ENCODE measurements at places on chromosomes 4 and X.

- no peak for DNase-seq
Observed at GRCh38 chrX:111445485-111445884, 33.5 kb upstream of the DCX start.

DNA sequence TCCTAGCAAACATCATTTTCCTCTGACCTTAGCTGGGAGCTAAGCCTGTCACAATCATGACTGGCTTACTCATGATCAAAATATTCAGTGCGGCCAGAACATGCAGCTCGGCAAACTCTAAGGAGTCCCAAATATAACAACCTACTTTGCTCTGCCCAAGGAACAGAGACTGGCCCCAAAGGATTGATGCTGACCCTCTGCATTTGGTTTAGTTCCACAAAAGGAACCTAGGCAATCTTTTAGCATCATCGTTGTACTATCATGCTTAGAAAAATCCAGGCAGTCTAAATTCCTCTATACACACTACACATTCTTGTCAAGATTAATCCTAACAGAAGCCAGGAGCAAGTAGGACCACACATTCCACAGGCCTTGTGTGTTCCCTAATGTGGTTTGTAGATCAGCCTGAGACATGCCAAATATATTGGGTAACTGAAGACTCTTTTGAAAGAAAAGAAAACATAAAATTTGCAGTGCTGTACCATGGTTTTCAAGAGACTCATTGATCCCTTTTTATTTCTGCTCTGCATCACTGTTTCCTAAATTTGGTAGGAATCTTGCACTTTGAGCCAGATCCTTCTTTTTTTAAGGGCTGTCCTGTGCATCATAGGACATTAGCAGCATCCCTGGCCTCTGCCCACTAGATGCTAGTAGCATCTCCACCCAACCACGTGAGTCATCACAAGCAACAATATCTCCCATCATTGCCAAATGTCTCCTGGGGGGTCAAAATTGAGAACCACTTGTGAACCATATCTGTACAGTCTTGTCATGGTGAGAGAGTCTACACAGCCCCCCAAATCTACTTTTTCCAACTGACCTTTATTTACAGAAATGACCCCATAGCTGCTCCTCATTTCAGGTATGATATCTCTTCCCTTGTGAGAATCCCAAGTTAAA, 17.6 kb upstream of the CC2D2A start:
- DNase-seq = no peak

- no peak for DNase-seq
Observed at GRCh38 chr4:10608501-10609219, 75.9 kb downstream of the CLNK start.

GRCh38 chrX:39883666-39884065, 214.1 kb downstream of the BCOR start:
- DNase-seq = no peak

DNA sequence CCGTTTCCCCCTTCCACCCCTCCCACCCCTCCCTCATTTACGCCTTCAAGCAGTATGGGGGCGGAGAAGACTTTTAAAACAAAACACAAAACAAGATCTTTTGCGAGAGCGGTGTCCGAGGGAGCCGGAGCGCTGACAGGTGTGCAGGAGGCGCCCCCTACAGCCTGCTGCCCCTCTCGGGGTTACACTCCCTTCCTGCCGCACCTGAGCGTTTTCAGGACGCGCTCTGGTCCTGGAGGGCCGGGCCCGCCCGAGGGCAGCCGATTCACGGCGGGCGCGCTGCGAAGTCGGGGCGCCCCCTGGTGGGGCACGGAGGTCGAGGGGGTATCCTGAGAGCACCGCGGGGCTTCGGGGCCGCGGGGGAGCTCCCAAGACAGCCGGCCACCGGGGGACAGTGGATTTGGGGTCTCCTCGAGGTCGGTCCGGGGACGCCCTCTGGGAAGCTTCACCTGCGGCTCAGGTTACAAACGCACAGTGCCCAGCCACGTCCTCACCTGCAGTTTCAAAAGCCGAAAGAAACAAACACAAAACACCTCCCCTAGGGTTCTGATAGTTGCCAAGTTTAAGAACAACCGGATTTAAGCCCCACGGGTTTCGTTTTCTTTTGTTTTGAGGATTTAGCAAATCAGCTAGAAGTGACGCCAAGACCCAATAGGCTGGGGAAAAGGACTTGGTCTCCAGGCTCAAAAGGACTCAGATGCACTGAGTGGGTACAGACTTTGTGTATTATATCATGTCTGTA, 8.0 kb upstream of the NEUROG2 start:
- DNase-seq = peak; percentile 61

GRCh38 chr4:143399113-143399949, 62.7 kb downstream of the GAB1 start:
- no peak for DNase-seq

- DNase-seq = no peak
Observed at GRCh38 chr4:153787061-153787560, 1.8 kb downstream of the SFRP2 start.

DNA sequence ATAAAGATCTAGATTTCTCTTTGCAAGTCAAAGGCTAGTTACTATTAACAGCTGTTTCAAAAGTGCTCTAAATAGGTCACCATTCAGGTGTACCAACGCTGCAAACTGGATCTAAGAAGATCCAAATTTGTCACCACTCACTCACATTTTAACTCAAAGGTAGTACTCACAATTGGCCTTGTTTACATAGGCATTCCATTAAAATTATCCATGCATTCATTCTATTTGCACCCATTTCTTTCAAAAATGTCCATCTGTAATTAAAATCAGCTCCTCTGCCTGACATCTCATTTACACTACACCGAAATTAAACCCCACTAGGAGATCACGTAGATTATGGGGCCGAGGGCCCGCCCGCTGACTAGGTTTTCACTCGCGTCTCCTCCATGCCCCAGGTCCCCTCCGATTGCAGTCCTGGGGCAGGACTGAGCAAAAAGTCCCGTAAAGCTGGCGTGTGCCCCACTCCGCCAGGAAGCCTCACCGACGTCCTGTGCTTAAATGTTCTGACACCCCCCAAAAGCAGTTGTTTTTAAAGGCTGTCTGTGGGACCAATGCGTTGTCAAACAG, 1.3 kb upstream of the ING2 start:
- no peak for DNase-seq

DNA sequence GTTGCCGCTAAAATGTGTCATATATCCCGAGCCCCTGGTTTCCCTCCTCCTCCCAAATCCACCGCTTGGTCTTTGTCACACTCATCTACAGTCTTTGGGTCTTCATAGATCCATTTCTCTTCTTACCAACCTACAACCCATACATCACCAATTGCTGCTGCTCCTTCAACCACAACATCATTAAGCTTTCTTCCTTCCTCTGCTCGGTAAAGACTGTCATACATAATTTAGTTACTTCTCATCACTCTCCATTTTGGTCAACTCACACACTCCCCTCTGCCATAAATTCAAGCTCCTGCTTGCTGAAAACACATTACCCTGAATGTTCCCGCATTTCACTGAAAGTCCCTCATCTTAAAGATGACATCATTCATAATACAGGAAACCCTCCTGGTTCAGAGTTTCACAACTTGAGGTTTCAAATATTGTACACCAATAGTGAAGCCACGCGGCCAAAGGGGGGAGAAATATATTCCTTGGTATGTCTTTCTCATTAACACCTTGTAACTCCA, 1.7 kb upstream of the DCTD start:
- DNase-seq = no peak

DNA sequence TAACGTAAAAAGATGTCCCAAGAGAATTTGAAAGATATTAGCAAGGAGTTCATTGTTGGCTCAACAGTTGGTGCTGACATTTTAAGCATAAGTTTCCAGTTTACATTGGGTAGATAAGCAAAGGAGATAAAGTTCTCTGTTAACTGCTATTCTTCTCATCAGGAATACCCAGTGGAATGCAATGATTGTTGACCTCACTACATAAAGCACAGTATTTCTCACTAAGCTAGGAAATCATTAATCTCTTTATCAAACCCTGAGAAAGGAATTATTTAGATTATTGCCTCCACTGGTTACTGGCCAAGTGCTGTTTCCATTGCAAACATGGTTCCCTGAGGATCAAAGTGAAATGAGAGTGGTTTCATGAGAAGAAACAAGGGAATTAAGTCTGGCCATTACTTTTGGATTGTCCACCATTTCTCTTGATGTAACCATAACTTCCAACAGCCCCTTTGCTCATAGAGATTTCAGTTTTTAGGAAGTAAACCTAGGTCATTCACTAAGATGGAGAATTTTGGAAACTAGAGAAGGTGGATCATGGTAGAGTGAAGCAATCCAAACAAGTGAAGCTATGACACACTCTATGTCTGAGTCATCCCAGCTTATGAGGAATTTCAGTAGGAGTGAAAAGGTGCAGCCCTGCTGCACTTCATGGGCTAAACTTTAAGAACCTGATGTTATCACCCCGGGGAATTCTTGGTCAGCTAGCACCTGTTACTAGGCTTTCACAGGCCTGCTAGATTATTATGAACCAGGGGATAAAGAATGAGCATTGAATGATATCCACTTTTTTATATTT, 163.4 kb downstream of the AREG start:
- DNase-seq = no peak

DNA sequence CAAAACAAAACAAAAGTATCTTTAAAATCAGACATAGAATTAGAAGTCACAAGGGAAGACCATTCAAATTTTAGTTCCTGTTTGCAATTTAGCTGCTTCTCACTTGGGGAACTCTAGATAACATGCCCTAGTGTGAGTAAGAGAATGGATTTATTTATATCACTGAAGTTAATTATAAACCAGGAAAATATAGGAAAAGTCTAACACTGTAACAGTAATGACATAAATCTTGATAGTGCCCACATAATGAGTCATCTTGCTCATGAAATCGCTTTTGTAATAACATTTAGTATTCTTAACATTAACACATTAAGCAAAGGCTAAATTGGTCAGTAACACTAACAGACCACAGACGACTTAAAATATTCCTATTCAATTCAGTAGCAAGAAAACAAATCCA, 710.7 kb downstream of the STPG2 start:
- no peak for DNase-seq

GRCh38 chrX:17242470-17242869, 132.5 kb upstream of the NHS start:
- no peak for DNase-seq

GRCh38 chrX:13652287-13652793, 601 bp upstream of the TCEANC start:
- no peak for DNase-seq

GRCh38 chr4:1047106-1047975, 35.9 kb downstream of the FGFRL1 start:
- DNase-seq = no peak

DNA sequence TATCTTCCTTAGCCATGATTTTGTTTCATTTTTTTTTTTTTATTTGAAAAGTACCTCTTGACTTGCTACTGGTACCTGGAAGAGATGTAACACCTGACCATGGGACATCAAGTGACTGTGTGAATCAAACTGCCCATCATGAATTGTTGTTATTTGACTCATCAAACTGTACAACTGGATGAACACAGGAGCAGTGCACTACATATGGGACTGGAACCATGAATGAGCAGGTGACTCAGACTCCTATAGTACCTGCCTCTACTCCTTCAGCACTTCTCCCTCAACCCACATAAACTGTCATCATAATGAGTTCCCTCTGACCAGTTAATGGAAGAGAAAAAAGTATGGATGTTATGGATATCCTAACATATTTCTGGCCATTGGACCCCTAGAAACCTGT, 15.9 kb upstream of the UBE2D3 start:
- DNase-seq = no peak

- DNase-seq = no peak
Observed at GRCh38 chr4:147039976-147040575, 94.4 kb upstream of the TTC29 start.

DNA sequence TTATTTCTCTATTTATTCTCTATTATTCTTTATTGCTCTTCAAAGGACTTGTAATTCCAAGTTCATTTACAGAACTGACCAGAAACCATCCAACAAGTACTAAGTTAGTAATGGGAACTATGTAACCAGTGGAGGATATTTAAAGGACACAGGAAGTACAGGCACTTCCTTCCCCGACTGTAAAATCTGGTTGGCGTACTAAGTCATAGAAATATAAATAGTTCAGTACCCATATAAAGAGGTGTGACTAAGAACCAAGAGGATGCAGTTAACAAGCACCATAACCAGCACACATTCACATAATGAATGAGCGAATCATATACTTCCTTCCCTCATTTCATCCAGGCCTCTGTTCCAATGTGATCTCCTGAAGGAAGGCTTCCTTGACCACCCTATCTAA, 3.6 kb upstream of the EIF4E start:
- no peak for DNase-seq

Data from activated effector memory CD4-positive, alpha-beta T cell treated with Interleukin-2 at 50 U/mL for 16 hours (primary cell).